ENCODE measurements at places on chromosomes 5 and 9.
A peak's percentile ranks its signal among the peaks of the same experiment; 100 is the strongest.

- DNase-seq, result no peak
Observed at GRCh38 chr9:93257808-93258331, 73.9 kb downstream of the WNK2 start.

GRCh38 chr5:89181546-89181945, 298.6 kb upstream of the MEF2C start:
- no peak for DNase-seq

DNA sequence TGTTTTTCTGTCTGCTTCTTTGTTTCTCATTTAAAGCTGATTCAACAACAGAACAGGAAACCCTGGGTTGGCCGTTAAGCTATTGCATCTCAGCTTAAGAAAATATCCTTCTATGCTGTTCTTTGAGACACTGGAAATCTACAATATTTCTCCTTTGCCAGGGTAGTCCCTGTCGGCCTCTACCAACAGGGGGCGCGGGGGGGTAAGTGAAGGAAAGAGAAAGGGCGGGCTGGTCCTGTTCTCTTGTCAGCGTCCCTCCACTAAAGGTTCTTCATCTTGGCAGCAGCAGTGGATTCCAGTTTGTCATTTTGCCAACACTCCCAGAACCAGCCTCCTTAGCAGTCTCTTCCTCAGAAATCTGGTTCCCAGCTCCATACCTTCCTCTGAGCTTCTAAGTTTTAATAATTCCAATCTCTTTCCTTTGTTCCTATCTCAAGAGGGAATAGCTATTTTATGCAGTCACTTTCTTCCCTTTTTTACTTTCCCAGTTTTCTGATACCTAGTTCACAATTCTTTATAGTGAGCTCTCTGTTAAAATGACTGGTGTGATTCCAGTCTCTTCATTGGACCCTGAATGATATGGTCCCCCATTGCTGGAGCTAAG, 222.3 kb downstream of the GLIS3 start:
- DNase-seq, result peak; percentile 61

DNA sequence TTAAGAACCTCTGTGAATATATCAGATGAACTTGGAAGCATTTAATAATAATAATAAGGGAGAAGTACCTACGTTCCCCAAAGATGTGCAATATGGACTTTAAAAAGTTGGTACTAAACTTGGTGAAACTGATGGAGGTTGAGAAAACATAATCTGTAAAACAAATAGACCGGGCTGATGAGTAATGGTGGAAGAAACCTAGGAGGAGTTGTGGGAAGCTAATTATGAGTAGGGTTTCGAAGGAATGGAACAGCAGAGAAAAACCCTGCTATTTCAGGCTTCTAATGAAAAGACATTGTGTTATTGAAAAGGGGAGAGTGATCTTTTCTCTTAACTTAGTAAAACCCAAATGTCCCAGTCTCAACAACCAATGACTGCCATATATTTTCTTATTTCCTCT, 229.3 kb downstream of the PCSK1 start:
- no peak for DNase-seq

DNA sequence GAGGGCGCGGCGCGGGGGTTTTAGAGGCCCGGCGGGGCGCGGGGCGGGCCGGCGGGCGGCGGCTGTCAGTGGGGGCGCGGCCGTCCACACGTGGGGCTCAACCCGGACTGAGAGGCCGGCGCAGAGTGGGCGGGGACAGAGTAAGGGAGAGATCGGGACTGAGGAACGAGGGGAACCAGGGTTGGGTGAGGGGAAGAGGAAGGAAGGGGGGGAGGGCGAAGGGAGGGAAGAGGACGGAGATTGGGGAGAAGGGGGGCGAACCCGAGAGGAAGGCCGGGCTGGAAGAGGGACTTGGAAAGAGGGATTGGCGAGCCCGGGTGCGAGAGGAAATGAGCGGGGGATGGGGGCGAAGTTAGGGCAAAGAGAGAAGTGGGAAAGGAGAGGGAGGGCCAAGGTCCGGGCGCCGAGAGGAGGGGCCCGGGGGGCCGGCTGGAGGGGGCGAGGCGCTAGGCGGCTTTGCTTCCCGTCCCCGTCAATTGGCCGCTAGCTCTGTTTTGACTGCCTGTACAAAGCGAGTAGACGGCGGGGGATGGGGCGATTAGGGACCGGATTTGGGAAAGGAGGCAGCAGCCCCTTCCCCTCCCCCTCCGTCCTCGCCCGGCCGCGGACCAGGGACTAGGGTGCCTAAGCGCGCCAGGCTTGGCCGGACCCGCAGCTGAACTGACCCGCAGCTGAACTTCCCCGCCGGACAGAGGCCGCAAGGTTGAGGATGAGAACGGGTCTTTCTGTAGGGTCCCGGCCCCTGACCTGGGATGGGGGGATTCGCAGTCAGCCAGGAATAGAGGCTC, 399 bp upstream of the FBN2 start:
- peak; percentile 63 for DNase-seq

DNA sequence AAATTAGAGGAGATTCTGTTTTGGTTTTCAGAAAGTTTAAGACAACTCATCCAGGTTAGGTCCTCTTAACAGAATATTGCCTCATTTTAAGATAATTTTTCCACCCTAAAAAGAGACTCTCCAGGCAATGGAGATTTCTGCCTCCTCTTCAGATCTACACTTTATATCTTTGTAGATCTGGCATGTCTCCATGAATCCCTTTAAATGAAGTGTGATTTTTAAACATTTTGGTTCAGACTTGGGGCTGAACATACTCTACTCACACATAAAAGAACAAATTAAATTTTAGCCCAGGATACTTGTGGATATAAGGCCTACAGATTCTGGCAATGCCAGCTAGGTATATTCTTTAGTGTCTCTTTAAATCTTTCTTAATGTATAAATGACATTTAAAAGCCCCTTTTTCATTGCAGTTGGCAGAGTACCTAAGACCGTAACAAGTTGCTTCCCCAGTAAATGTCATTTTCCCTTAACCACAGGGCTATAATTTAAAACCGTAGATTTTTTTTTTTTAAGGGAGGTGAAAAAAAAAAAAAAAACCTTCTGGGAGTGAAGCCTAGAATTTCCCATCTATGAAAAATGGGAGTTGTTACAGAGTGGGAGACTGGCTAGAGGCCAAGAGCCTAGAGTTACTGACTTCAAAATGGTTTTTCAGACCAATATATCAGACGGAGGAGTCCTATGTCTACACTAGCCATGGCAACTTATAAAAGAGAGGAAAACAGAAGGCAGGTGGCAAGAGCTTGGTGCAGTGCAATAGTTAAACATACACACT, 207.8 kb upstream of the TARS1 start:
- no peak for DNase-seq

DNA sequence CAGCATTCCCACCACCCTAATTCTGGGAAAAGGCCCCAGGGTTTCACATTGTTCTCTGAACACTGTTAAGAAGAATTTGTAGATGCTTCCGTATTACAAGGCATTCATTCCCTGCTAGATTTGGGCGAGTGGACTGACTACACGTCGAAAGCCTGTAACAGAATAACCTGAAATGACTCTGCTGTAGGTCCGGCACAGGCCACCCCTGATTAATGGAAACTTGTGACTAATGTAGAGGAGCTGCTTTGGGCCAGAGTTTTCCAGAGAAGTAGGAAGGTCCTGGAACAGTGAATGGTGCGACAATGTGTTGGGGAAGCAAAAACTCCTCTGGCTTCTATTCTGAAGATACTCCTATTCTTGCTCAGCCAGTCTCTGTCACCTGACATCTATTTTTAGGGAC, 87.6 kb downstream of the NR3C1 start:
- no peak for DNase-seq
